Vein endothelial cell (primary cell): ENCODE measurements at places on chromosomes 4 and X. TPM values are rescaled to one million over a fixed set of nuclear protein-coding genes. Genes with fewer than 3 reads are reported as not detected.

AKAP4 gene
- under 0.01 TPM in 1 of 2 replicates, not detected in the other for total RNA-seq

C4orf50 gene
- total RNA-seq, result not detected in 2 replicates

EPGN gene
- total RNA-seq, result 0.29 and 0.65 TPM in 2 replicates

GPC3 gene
- total RNA-seq, result not detected in 2 replicates

GPRASP1 gene
- total RNA-seq, result 1.6 and 2.0 TPM in 2 replicates

NCAPG gene
- 17.6 and 39.1 TPM in 2 replicates for total RNA-seq

TMPRSS11B gene
- not detected in 2 replicates for total RNA-seq

PNMA5 gene
- total RNA-seq, result not detected in 2 replicates

HS6ST2 gene
- total RNA-seq, result 2.0 and 3.8 TPM in 2 replicates

TEX13C gene
- total RNA-seq, result not detected in 2 replicates
